Stimulated activated CD4-positive, alpha-beta T cell treated with anti-CD3 and anti-CD28 coated beads, Interleukin-1b, Interleukin-23, amount 100 ng/mL, for 1 hour (primary cell): ENCODE measurements at places on chromosomes 4 and X.

- DNase-seq = no peak
Measured at GRCh38 chr4:164779080-164779479, 25.1 kb downstream of the SMIM31 start.

DNA sequence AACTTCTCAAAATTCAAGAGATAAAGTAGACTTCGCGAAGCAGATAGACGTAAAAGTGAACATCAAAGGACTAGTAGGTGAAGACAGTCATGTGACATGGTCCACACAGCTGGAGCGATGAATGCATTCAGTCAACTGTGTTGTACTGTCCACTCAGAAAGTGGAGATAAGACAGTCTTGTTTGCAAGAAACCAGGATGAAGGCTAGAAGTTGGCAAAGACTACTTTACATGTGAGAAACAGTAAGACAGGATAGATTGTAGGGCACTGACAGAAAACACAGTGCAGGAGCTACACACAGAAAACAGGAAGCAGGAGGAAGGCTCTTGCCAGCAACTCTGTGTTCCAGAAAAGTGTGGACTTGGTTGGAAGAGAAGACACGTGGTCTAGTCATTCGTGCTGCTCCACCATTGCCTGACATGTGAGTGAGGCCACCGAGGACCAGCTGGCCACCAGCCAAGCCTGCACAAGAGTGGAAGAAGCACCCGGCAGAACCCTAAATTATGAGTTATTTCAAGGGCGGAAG is 78.9 kb downstream of the FAT1 start:
- DNase-seq = no peak

- DNase-seq = no peak
Measured at GRCh38 chrX:131728295-131729145, 184.6 kb downstream of the OR13H1 start.

GRCh38 chrX:40260146-40260747 is 162.5 kb upstream of the BCOR start:
- no peak for DNase-seq

DNA sequence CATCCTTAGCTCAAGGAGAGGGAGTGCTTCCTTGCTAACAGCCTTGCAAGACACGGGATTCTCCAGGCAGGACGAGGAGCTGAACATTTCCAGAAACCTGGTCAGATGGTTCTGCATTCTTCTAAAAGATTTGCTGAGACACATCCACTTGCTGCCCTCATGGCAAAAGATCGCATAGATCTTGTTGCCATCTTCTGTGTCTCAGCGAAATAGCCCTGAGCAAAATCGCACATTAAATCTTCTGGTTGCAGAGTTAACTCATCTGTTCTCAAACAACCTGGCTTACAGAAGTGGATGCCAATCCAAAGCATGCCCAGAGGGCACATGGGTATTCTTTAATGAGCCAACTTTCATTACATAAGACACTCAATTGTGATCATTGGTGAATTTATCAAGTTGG is 167.5 kb downstream of the PRKX start:
- no peak for DNase-seq

- DNase-seq = no peak
Measured at GRCh38 chrX:124215786-124216185, 116.7 kb upstream of the TEX13D start.

GRCh38 chr4:96166806-96167205 is 326.9 kb downstream of the PDHA2 start:
- DNase-seq = no peak

GRCh38 chr4:163558539-163559044 is 64.1 kb downstream of the TMA16 start:
- no peak for DNase-seq

- no peak for DNase-seq
Measured at GRCh38 chr4:34723605-34724004, 1520.7 kb downstream of the ARAP2 start.

GRCh38 chrX:3717742-3718420 is 4.4 kb upstream of the PRKX start:
- no peak for DNase-seq

DNA sequence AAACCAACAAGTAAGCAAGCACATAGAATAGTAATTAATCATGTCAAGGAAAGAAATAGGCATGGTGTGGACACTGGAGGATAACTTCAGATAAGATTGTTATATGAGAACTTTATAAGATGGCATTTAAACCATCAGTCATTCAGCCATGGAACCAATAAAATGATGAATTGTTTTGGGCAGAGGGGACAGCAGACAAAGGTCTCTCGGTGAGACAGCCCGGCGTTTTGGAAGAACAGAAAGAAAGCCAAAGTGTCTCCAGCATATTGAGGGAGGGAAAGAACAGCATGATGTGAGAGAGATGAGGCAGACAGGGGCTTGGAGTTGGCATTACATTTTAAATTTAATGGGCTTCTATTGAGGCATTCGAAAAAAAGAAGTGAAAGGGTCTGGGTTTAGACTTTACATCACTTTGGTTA is 883 bp upstream of the PPM1K start:
- DNase-seq = no peak

DNA sequence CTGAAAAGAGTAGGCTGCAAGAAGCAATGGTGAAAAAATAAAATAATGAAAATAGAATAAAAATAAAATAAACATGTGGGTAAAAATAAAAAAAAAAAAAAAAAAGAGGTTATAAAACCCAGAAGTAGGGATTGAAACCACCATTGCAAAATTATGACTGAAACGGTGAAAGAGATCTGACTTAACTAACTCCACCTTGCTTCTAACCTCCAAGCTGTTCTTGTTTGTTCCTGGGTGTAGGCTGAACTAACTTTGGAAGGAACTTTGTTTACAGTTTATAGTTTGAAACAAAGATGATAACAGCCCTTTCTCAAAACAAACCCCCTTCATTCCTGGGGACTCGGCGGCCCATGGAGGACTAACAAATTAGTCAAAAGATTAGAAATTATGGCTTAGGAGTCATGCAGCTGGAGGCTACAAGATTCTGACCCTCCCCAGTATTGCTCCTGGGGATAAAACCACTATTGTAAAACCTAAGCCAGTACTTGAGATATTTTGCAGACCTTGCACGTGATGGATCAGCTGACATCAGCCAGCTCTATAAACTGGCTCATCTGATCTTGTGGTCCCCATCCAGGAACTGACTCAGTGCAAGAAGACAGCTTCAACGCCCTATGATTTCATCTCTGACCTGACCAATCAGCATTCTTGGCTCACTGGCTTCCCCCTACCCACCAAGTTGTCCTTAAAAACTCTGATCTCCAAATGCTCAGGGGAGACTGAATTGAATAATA is 30.4 kb downstream of the DDX60L start:
- DNase-seq = no peak

GRCh38 chr4:93658443-93658842 is 170.1 kb upstream of the ATOH1 start:
- no peak for DNase-seq

DNA sequence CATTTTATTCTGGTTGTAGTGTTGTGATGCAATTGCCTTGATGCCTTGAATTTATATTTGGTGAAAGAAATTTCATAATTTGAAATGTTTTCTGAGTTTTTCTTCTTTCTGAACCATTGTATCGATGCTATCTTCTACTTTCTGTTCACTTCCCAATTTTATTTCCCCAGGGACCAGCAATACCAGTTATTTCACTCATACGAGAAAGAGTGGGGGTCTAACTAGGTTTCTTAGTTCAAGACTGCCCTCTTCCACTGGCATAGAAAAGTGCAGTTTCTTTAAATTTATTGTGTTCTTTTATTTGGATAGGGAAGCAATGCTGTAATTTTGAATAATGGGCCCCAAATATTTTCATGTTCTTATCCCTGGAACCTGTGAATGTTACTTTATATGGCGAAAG is 544.0 kb upstream of the ADGRL3 start:
- no peak for DNase-seq

DNA sequence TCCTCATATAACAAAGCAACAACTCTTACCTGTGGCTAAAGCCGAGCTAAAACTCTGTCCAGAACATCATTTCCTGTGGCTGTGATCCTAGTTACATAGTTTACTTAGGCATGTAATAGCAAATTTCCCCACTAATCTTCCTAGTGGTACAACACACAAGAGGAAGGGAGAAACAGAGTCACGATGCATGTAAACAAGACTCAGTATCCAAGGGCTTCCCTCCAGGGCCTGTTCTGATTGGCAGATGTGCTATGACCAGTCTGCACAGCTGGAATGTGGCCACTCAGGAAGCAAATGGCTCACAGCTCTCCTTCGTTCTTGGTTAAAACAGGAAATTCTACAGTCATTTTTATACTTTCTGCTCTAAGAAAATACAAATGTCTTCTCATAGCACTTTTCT is 49.2 kb upstream of the PRSS48 start:
- no peak for DNase-seq

- no peak for DNase-seq
Measured at GRCh38 chrX:31323658-31324057, 251.8 kb upstream of the FTHL17 start.

DNA sequence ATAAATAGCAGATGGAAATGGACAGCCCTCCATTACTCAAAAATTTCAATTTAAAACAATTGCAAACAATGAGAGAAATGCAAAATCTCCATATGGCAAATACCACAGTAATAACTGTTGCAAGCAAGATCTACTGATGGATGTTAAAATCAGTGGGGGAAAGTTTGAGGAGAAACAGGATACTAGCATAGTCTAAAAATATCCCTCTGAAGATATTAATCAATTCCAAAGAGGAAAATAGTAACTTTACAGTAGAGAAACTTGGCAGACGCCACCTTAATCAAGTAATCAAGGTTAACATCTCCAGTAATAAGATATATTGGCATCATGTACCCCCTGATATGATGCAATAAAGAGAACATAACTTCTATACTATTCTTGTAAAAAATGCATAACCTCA is 344.8 kb downstream of the ZNF674 start:
- no peak for DNase-seq

GRCh38 chr4:151251603-151252304 is 25.2 kb upstream of the PRSS48 start:
- DNase-seq = no peak

- no peak for DNase-seq
Measured at GRCh38 chr4:38684951-38685844, 21.2 kb downstream of the KLF3 start.

DNA sequence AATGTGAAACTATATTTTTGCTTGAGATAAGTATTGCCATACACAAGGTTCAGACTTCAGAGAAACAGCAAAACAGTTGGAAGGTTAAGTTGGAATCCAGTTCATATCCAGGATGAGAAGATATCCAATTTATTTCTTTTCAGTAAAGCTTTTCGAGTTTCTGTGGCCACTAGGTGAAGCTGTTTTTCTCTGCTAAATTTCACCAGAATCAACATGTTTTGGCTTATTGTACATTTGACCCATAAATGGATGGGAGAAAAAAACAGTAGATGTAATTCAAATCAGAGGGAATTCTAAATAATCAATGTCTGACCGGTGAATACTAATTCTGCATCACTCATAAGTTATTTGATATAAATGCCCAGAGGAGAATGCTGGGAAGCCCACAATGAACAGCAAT is 9.1 kb upstream of the METTL14 start:
- DNase-seq = no peak

DNA sequence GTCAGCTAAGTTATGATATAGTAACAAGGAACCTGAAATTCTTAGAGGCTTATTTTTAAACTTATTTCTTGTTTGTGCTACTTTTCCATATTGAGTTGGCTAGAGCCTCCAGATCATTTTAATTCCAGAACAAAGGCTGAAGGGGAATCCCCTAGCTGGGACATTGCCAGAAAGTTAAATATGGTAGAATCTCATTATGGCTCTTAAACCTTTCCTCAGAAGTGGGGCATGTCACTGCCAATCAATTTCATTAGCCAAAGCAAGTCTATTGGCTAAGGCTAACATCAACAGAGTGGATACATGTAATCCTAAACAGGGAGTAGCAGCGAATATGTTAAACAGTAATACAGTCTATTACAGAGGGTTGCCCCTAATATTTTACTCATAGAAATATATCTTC is 47.0 kb downstream of the FTHL17 start:
- no peak for DNase-seq

- no peak for DNase-seq
Measured at GRCh38 chr4:1305781-1306455, 16.2 kb downstream of the MAEA start.

GRCh38 chrX:100098660-100099375 is 311.3 kb downstream of the PCDH19 start:
- DNase-seq = no peak

GRCh38 chr4:182429896-182430295 is 186.7 kb downstream of the TENM3 start:
- no peak for DNase-seq

- no peak for DNase-seq
Measured at GRCh38 chrX:39716802-39717540, 380.8 kb downstream of the BCOR start.

DNA sequence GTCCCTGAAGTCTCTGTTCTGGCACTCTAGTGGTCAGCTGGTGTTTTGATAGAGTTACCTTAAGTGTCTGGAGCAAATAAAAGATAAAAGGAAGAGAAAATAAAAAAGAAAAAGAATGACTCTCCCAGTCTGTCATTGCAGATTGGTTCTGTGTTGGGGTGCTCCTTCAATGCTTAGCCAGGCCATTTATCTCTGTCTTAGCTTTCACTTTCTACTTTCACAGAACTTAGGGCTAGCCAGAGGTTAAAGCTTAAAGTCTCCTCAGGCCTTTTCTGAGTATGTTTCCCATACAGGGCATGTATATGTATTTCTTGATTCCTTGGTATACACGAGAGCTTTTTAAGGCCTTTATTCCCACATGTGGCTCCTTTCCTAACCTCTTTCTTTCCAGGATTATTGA is 83.1 kb upstream of the TEX13D start:
- DNase-seq = no peak

- DNase-seq = no peak
Measured at GRCh38 chrX:29229802-29230201, 642.6 kb downstream of the IL1RAPL1 start.

DNA sequence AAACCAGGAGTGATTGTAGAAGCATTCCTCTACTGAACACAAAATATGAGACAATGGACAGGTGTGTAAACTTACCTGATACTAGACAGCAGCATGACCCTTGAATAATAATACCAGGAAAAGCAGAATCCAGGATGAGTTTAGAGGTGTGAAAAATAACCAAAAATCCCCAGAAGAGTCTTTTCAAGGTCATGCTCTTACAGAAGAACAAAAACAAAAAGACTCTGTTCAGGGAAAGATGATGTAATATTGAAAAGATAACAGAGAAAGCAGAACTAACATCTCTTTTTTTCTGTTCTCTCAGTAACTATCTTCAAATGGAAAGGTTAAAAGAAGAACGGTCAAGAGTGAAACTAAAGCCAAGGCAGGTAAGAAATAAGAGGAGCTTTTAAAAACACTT is 14.0 kb upstream of the ARHGAP10 start:
- no peak for DNase-seq

- DNase-seq = no peak
Measured at GRCh38 chr4:118849867-118850487, 14.1 kb upstream of the SEC24D start.
